ACHN (cell line): ENCODE measurements at places on chromosomes 5 and 9.
A peak's percentile ranks its signal among the peaks of the same experiment; 100 is the strongest.

- no peak for DNase-seq
Measured at GRCh38 chr5:152256580-152256979, 148.5 kb downstream of the NMUR2 start.

DNA sequence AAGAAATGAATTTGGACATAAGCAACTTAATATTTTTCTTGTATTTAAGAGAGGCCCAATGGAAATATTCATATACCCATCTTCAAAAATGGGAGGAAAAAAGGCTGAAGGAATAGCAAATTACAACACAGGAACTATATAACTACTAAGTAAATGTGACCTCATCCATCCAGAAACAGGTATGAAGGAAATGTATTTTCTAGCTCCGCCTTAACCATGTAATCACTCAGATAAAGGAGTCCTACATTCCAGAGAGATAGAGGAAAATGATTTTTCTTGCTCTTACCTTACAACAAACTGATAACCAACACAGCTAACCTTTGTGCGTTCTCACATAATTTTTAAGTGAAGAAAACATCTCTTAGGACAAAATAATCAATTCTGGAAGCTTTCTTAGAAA, 96.5 kb downstream of the NR6A1 start:
- no peak for DNase-seq

DNA sequence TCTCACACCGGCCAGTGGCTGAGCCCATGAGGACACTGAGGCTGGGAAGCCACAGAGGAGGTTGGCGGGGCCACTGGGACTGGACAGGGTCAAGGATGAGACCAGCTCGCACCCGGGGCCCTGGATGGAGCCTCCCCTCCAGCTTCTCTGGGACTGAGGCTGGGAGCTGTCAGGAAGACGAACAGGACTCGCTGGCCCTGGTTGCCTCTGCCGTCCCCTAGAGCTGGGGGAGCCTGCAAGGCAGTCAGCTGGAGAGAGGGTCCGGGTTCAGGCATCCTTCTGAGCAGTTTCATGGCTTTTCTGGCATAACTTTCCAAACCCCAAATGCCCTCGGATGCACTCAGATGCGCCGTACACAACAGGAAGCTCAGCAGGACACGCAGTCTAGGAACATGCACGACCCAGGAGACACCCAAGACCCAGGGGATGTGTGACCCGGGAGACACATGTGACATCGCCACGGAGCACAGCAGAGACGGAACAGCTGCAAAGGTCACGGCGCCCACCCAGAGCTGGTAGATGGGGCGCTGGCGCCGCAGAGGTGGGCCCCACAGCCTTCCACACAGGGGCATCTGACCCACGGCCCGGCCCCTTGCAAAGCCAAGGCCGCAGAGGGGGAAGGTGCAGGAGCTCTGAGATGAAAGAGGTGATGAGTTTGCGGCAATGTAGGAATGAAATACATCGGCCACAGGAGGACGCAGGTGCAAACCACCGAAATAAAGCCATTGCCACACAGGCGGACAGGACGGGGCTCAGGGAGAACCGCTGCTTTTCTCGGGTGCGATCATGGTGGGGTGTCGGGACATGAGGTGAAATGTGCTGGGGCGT, 17.1 kb downstream of the TPPP start:
- DNase-seq: no peak

GRCh38 chr9:105082843-105083242, 154.9 kb upstream of the ABCA1 start:
- DNase-seq: no peak

GRCh38 chr9:78940121-78940855, 631.5 kb upstream of the TLE4 start:
- no peak for DNase-seq

GRCh38 chr5:79691007-79691406, 1.4 kb downstream of the CMYA5 start:
- DNase-seq: no peak

- DNase-seq: peak; percentile 54
Measured at GRCh38 chr9:127567035-127567729, 44.9 kb upstream of the STXBP1 start.

- peak; percentile 24 for DNase-seq
Measured at GRCh38 chr5:166509085-166509484, 1782.4 kb upstream of the WWC1 start.

GRCh38 chr5:159944056-159944600, 27.8 kb downstream of the ADRA1B start:
- no peak for DNase-seq

DNA sequence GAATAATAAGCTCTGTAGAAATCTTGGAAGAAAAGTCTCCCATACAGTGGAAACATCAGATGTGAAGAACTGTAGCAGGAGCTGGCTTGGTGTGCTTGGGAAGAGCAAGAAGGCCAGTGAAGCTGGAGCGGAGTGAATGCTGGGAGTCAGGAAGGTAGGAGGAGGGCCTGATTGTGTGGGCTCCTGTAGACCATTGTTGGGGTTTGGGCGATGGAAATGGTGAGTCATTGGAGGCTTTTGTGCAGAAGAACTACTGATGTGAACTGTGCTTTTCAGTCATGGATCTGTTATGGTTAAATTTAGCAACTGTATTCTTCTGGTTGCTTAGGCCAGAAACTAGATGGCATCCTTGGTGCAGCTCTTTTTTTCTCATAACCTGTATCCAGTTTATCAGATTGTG, 2.3 kb downstream of the ICE1 start:
- no peak for DNase-seq

DNA sequence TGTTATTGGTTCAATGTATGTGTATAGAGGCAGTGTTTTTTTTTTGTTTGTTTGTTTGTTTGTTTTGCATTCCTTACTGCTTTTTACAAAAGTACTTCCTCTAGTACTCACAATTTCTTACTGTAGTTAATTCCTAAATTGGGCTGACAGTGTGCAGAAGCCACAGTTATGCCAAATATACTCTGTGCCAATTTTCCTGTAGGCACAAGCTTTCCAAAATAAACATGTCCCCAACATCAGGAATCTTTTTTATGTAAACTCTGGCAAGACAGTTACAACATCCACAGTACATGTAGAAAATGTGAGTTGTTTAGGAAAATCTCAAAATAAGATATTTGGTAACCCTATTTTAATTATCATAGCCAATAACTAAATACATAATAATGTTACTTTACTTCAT, 161.6 kb upstream of the TSLP start:
- no peak for DNase-seq

- DNase-seq: no peak
Measured at GRCh38 chr9:89675058-89675742, 70.4 kb downstream of the GADD45G start.

GRCh38 chr9:130698514-130698913, 4.9 kb downstream of the EXOSC2 start:
- DNase-seq: peak; percentile 70

DNA sequence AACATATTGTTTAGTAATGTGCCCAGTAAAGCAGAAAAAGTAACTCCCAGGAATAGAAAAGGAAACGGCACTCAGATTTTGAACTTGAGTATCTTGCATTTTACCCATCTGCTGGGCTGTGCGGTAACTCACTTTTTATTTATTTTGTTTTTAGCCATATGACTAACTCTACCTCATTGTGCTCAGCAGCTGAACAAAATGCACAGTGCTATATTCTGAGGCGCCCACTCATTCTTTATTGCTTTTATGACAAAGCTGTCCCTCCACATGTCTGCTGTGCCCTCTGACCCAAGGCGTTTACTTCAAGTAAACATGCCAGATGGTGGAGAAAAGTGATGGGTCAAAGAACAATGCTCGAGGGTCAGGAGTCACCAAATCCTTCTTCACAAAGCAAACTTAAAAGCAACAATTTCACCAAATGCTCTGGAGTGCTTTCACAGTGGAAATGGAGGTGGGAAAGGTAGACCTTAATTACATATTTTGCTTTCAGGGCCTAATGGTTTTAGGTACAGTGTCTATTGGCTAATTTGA, 215.2 kb upstream of the ELAVL2 start:
- DNase-seq: no peak

DNA sequence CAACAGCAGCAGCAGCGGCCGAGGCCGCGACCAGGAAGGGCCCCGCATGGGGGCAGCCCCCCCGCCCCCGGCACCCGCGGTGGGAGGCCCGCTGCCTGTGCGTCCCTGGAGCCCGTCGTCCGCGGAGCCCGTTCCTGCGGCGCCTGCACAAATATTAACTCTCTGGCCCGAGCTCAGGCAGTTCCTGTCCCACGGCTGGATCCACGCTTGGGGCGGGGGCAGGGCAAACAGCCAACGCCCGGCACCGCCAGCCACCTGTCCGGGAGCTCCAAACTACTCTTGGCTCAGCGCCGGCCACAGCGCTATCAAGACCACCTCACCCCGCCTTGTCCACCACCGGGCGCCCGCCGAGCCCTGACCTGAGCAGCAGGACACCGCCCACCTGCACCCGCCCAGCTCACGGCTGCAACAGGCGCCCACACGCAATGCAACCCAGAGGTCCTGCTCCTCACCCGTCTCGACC, at the start of gene LRRC26:
LRRC26 (minus strand) TSS at position 156 of the 463 bp plus-strand sequence; CDS start at position 48, 108 bp downstream.
- no peak for DNase-seq

DNA sequence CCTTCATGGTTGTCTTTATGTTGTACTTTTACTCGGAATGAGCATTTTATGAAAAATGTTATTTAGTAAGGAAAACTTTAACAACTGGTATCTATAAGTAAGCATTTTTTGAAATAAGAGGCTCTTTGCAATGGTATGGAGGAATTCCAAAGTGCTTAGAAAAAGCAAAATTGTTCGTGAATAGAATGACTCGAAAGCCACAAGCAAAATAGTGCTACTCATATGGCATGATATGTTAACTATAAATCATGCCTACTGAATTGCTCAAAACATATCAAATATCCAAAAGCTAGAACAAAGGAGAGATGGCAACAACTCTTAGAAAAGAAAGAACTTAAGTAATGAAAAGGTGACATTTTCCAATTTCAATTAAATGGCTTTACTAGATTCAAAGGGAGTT, 216.3 kb downstream of the KIAA0825 start:
- DNase-seq: no peak

DNA sequence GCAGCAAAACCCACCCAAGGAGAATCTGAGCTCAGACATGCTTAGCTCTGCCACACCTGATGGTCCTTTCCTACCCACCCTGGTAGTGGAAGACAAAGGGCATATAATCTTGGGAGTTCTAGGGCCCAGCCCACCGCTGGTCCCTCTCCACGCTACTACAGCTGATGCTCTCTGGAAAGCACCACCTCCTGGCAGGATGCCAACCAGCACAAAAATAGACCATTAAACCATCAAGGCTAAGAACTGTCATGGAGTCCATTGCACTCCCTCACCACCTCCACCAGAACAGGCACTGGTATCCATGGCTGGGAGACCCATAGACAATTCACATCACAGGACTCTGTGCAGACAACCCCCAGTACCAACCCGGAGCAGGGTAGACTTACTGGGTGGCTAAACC, 111.0 kb upstream of the IL7R start:
- no peak for DNase-seq

DNA sequence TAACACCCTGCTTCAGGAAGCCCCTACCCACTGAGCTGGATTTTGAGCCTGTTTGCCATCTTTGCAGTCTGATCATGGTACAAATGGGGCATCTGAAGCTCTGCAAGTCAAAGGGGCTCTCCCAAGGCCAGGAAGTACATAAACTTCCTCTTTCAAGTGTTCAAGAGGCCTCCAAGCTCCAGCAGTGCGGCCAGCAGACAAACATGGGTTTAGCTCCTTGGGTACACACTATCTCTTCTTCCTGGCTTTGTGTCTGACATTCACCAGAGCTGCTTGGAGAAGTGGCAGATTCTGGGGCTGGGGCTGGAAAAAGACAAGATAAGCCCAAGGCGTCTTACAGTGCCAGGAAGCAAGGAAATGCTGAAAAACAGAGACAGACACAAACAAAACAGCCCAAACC, 34.1 kb downstream of the LAMC3 start:
- DNase-seq: no peak

- no peak for DNase-seq
Measured at GRCh38 chr9:113572076-113572861, 108.7 kb downstream of the RGS3 start.

GRCh38 chr5:53091289-53091688, 18.3 kb downstream of the MOCS2 start:
- DNase-seq: peak; percentile 76

GRCh38 chr5:176866707-176867310, 32.3 kb downstream of the HK3 start:
- no peak for DNase-seq

GRCh38 chr5:23235246-23235645, 272.2 kb upstream of the PRDM9 start:
- DNase-seq: no peak

DNA sequence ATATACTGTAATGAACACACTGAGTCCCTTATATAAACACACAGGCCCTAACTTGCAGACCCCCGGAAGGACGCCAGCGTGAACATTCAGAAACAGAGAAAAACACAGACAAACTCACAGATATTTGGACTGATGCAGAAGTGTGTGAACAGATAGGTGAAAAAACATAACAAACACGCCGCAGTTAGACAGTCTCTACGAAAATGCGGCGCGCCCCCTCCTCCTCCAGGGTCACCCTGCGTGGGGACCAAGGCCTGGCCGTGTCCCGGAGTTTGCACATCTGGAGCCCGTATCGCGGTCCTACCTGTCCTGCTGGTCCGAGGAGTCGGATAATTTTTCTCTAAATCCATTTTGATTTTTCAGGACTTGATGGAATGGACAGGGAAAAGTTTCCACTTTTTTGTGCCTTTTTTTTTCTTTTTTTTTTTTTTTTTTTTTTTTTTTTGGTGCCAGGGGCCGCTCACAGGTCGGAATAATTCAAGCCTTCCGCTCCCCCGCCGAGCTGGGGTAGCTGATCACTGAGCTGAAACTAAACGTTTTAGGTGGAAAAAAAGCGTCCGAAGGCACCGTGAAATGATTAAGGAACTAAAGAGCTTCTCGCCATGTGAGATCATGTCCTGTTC, at the start of gene PAX5:
PAX5 (minus strand) TSS at position 587 of the 623 bp plus-strand sequence; CDS start at position 350, 237 bp downstream.
- no peak for DNase-seq

- DNase-seq: no peak
Measured at GRCh38 chr9:135224286-135224877, 136.9 kb downstream of the OLFM1 start.

- DNase-seq: peak; percentile 75
Measured at GRCh38 chr5:159773062-159773924, 143.0 kb upstream of the ADRA1B start.

DNA sequence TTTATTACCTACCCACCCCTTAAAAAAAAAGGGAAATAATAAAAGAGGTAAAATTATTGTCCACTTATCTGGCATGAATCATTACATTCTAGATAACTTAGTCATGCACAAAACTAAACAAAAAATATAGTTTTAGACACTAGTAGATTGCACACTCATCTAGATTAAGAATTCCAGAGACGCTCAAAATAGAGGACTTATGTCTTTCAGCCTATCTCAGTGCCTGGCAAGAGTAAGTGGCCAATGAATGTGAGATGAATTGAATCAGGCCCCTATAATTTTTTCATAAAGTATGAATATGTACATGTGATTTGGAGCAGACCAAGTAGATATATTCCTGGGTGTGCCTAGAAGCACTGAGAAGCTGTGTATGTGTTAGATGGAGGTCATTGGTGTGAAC, 2.0 kb upstream of the RXFP3 start:
- no peak for DNase-seq

GRCh38 chr9:98121058-98121457, 2.0 kb upstream of the TRIM14 start:
- no peak for DNase-seq
